Tongue (tissue), 3 donors: ENCODE measurements at places on chromosomes 11 and 22. TPM values are rescaled to one million over a fixed set of nuclear protein-coding genes. Genes with fewer than 3 reads are reported as not detected.

The SUN2 gene
- 173 TPM for total RNA-seq

The GUCY1A2 gene
- 25.6 TPM for total RNA-seq

The LRFN4 gene
- total RNA-seq = 21.7 TPM

The MRGPRE gene
- 0.41 TPM for total RNA-seq

The OR4P4 gene
- total RNA-seq = not detected

The CCDC73 gene
- not detected for total RNA-seq

The RBX1 gene
- 34.1 TPM for total RNA-seq

The IL10RA gene
- 5.9 TPM for total RNA-seq

The VPREB1 gene
- total RNA-seq = not detected

The HEPN1 gene
- not detected for total RNA-seq

The MRGPRX3 gene
- total RNA-seq = 0.51 TPM
